ENCODE measurements at places on chromosomes 6 and 20. TPM values are rescaled to one million over a fixed set of nuclear protein-coding genes. Genes with fewer than 3 reads are reported as not detected.

DNA sequence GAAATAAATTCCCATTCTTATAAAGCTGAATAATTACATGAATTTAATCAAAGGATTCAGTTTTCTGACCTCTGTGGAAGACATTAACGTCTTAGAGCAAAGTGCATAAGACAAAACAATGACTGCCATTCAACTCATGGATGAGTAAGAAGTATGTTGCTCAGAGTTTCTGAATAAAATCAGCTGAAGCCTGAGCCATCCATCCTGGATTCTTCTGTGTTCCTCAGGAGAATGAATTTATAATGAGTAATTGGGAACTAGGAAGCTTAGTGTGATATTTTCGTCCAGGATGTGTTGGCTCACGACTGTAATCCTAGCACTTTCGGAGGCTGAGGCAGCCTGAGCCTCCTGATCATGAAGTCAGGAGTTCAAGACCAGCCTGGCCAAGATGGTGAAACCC is 62.8 kb downstream of the PERP start:
- no peak for DNase-seq
- no peaks in the 10 kb centered on the region for H3K27me3 ChIP-seq
- no peaks in the 10 kb centered on the region for H3K4me1 ChIP-seq
- no peaks in the 10 kb centered on the region for H3K36me3 ChIP-seq
- no peak overlapping the region for H3K27ac ChIP-seq

DNA sequence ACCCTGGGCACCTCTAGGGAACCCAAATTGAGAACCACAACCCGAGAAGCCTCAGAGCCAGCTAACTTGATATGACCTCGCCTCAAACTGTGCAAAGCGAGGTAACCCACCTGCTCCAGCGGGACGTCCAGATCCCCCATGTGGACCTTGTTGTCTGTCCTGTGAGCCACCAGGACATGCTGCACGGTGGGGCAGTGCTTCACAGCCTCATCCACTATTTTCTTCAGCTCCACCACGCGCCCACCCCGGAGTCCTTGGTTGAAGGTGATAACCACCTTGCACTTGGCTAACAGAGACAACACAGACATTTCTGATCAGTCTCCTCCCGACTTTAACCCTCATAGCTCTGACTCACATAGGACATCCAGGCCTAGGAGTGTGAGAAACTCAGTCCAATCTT is 30.8 kb upstream of the APMAP start:
- no peaks in the 10 kb centered on the region for H3K36me3 ChIP-seq
- no peaks in the 10 kb centered on the region for H3K4me1 ChIP-seq
- no peak overlapping the region for H3K4me3 ChIP-seq
- H3K27ac ChIP-seq, result no peak overlapping the region
- H3K27me3 ChIP-seq, result no peaks in the 10 kb centered on the region
- DNase-seq, result no peak

GRCh38 chr20:50044353-50044960 is 61.7 kb downstream of the SNAI1 start:
- H3K4me1 ChIP-seq, result no peaks in the 10 kb centered on the region
- no peaks in the 10 kb centered on the region for H3K27me3 ChIP-seq
- no peaks in the 10 kb centered on the region for H3K36me3 ChIP-seq
- DNase-seq, result no peak
- no peak overlapping the region for H3K4me3 ChIP-seq
- no peak overlapping the region for H3K27ac ChIP-seq

TSPO2 gene
- not detected for total RNA-seq

EPHA7 gene
- 1.8 TPM for total RNA-seq
